ENCODE measurements at places on chromosomes 7 and 10.

GRCh38 chr7:21944616-21945453, 864 bp downstream of the CDCA7L start:
- DNase-seq, result peak; percentile 69

- no peak for DNase-seq
Observed at GRCh38 chr10:7423521-7423920, 12.7 kb upstream of the SFMBT2 start.

- no peak for DNase-seq
Observed at GRCh38 chr7:158255156-158255555, 332.5 kb downstream of the PTPRN2 start.

GRCh38 chr7:131557652-131558385, 1.4 kb upstream of the PODXL start:
- DNase-seq, result no peak

DNA sequence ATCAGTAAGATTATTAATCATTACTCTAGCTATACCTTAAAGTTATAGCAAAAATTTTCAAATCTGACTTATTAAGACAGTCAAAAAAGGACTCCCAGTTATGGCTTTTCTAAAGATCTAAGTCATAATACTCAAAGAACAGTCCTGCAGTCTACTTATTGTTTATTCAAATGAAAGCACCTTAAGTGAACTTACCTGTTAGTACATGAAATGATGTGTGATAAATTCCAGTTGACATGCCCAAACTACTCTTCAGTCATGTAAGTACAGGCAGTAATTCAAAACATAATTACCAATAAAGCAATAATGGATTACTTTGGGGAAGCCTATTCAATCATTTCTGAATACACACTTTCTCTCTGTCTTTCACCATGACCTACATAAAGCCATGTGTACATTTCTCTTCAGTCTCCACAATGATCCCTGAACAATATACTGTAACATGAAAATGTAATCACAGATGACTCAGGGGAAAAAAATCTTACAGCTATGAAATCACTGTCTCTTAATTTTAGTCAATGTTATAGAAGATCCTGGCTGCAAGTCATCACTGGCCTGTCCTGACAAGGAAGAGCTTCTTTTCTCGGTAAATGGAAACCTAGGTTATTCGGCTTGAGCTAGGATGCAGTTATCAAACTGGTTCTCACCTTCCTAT, 420.7 kb upstream of the LRRTM3 start:
- peak; percentile 93 for DNase-seq

DNA sequence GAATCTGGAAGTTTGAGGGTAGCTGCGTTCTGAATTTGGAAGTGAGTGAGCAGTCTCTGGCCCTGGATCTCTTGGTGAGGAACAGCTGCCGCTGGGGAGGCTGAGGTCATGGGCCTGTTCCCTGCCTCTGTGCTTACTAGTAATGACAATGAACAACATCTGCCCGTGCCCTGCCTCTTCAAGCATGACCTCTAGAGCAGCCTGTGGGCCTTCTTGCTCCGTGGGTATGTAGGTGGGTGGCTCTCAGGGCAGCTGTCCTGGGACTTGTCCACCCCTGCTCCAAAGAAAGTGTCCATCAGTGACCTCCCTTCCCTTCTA, 186.2 kb downstream of the CXCL12 start:
- DNase-seq, result no peak

DNA sequence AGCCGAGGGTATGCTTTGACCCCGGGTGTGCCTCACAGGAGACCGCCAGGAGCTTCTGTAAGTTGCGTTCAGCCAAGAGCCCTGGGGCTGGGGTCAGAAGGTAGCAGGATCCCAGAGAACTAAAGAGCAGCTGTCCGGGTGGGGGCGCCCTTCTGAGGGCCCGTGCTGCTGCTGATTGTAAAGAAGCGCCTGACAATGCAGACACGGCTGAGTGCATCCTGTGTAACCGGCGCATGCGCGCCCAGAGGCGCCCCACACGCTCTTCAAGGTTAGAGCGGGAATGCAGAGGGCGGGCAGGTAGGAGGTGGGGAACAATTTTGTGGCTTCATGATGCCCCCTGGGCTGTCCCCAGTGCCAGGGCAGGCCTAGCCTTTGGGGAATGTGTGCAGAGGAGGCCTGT, 210.2 kb upstream of the CTBP2 start:
- peak; percentile 14 for DNase-seq

- DNase-seq, result no peak
Observed at GRCh38 chr7:71236230-71237105, 104.5 kb downstream of the GALNT17 start.

GRCh38 chr10:3331187-3331586, 158.6 kb upstream of the PITRM1 start:
- DNase-seq, result no peak
